ENCODE measurements at places on chromosomes 1 and 21.
A peak's percentile ranks its signal among the peaks of the same experiment; 100 is the strongest.

- no peak for DNase-seq
These were observed 157.6 kb upstream of the IVNS1ABP start for GRCh38 chr1:185474440-185475149.

- no peak for DNase-seq
These were observed 13.3 kb downstream of the FBXO42 start for GRCh38 chr1:16338961-16339360.

- no peak for DNase-seq
These were observed 28.4 kb downstream of the DISP3 start for GRCh38 chr1:11507309-11507708.

DNA sequence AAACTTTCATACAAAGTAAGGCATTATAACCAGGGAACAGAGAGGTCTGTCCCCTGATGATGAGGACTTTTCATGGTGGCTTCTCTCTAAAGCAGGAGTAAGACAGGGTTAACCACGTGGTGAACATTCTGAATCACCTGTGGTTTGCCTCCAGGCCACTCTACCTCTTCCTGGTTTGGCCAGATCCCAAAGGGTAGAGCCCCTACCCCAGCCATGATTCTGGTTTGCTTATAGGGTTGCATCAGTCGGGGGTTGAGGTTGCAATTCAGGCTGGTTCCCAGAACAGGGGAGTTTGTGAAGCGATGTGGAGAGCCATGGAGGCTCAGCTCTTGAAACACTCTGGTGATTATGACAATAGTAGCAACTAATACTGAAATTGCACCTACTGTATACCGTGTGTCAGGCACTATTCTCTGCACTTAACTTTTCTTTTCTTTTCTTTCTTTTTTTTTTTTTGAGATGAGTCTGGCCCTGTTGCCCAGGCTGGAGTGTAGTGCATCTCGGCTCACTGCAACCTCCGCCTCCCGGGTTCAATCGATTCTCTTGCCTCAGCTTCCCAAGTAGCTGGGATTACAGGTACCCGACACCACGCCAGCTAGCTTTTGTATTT lies 8.3 kb downstream of the CNR2 start:
- DNase-seq: no peak

DNA sequence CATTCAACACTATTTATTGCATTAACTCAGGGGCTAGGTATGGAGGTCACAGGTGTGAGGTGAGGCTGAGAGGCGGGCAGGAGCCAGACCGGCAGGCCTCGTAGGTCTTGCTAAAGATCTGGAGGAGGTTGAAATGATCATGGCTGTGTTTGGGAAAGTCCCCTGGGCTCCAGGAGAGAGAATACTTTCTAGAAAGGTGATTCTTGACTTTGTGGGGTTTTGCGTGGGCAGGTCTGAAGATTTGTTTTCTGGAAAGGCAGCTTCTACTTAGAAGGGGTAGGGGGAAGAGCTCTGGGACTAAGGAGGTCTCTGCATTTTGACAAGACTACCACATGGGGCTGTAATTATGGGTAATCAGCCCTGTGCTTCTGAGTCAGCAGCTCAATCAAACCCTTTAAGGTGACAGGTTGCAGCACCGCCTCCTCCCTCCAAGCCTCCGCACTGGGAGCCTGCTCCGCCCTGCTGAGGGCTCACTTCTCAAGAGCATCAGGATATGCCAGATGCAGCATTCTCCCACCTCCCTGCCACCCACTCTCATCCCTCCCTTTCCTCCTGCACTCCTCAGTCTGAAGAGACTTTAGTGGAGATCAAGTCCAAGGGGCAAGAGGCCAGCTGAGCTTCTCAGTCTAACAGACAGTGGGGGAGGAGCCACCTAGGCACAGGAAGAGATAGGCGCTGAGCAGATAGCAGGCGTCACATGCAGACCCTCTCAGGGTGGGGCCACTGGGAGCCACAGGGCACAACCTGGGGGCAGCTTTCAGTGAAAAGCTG lies 30.5 kb downstream of the SLC30A1 start:
- DNase-seq: no peak

- no peak for DNase-seq
These were observed 10.2 kb downstream of the ATP1A2 start for GRCh38 chr1:160125746-160126145.

DNA sequence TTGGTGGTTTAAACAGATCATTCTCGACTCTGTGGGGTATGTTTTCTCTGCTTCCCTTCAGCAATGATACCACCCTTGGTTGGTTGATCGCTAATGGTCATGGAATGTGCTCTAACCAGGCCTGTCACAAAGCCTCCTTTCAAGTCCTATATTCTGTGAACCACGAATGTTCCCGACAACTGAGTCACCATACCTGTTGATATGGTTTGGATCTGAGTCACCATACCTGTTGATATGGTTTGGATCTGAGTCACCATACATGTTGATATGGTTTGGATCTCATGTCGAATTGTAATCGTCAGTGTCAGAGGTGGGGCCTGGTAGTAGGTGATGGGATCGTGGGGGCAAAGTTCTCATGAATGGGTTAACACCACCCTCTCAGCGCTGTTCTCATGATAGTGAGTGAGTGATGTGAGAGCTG lies 10.2 kb upstream of the CAMK2N1 start:
- DNase-seq: no peak

GRCh38 chr1:89627596-89627962 lies 5.3 kb upstream of the LRRC8C start:
- no peak for DNase-seq

DNA sequence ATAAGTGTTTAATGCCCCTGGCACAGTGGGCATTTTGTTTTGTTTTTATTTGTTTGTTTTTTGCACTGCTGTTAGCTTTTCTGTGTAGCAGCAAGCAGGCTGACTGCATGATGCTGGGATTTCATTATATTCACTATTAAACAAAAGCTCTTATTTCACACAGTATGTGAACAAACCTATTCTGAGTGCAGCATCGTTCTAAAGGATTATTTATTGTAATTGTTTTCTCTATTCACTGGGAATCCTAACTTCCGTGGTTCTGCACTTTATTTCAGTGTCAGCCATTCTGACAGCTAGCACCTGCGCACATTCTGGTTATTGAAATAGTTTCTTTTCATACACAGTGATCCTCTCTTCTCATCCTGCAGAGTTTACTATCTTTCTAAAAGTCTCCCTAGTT lies 595.0 kb downstream of the NEGR1 start:
- peak; percentile 24 for DNase-seq

- no peak for DNase-seq
These were observed 84.5 kb downstream of the ATP6V1G3 start for GRCh38 chr1:198455966-198456365.
